CD4-positive, alpha-beta memory T cell (primary cell): ENCODE measurements at places on chromosomes 4 and X. TPM values are rescaled to one million over a fixed set of nuclear protein-coding genes. Genes with fewer than 3 reads are reported as not detected.

The POU3F4 gene
- not detected for total RNA-seq

The DMD gene
- total RNA-seq, result 0.19 TPM

The SASH3 gene
- 152 TPM for total RNA-seq

The RBMXL3 gene
- total RNA-seq, result not detected

The EFHC2 gene
- 0.94 TPM for total RNA-seq
